ENCODE measurements at places on chromosomes 6 and 20.

DNA sequence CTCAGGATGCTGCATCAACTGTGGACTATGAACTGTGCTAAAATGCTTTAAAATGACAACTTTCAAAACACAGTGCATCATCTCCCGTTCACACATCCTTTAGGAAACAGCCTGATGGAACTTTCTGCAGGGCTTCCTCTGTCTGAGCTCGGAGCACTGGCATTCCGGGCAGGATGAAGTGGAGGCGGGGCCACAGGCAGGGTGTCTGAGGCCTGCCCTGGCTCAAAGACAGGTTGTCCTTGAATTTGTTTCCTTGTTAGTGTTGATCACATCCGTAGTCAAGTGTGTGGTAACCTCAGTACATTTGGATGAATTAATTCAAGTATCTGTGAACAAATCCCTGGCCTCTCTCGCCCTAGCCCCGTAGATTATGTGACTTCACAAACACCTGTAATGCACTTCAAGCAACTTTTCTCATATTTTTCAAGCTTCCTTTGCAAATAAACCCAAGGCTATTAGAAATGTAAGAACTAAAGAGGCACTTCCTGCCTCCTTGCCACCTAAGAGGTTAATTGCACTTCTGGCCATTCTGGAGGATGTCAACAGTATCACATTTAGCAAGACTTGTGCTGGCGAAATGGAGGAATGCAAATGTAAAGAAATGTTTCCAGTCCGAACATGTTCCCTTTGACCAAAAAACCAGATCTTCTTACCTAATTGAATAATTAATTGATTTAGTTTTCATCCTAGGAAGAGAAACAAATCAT is 3.1 kb downstream of the CD93 start:
- DNase-seq: no peak

GRCh38 chr20:3721912-3722311 is 9.5 kb upstream of the SIGLEC1 start:
- no peak for DNase-seq

DNA sequence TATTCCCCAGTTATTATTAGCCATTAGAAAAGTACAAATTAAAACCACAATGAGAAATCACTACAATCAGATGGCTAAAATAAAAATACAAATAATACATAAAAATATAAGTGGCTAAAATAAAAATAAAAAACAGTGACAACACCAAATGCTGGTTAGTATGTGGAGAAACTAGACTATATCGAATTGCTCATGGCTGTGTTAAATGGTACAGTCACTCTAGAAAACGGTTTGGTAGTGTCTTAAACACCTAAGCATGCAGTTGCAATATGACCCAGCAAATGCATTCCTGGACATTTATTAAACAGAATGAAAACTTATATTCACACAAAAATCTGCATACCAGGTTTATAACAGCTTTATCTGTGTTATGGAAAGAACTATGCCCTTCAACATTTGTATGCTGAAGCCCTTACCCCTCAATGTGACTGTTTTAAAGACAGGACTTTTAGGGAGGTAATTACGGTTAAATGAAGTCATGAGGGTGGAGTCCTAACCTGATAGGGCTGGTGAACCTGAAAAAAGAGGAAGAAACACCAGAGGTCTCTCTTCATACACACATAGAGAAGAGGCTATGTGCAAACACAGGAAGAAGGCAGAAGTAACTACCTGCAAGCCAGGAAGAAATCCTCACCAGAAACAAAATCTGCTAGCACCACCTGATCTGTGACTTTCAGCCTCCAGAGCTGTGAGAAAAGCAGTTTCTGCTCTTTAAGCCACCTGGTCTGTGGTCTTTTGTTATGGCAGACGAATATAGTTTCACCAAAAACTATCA is 84.9 kb downstream of the ASCC3 start:
- no peak for DNase-seq

DNA sequence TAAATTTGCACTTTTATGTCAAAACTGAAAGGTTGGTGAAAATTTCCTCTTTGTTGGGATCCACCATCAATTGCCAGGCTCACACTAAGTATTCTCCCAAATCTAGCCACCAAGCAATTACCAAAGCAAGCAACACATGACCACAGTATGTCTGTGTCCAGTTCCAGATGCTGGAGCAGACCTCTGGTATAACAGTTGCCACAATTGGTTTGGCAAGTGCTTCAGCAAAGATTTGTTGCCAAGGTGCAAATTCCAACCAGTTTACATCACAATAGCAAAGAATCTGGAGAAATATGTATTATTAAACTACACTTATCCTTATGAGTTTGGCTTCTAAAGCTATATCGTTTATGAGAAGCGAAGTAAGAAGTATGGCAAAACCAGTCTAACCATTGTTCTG is 6.4 kb downstream of the GTF2H5 start:
- DNase-seq: no peak
